ENCODE measurements at places on chromosomes 3 and 15.

- DNase-seq, result no peak
Measured at GRCh38 chr3:194811118-194811517, 125.4 kb downstream of the FAM43A start.

- DNase-seq, result no peak
Measured at GRCh38 chr3:172753125-172753524, 2.6 kb downstream of the ECT2 start.

- no peak for DNase-seq
Measured at GRCh38 chr3:120931593-120931992, 23.6 kb downstream of the STXBP5L start.

DNA sequence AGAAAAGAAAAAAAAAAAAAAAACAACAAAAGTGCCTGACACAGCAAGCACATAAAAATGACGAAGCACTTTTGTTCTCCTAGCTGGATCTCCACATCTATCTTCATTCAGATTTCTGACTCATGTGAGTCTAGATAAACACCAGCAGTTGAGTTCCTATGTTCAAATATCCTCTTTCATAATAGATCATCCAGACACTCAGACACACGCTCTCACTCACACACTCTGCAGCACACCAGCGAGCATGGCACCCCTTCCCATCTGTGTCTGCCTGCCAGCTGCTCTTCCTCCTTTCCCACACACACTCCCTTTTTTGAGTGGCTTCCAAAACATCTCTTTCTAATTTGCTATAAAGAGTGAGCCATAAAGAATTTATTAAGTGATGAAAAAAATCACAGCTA is 19.8 kb upstream of the CELF6 start:
- DNase-seq, result peak; percentile 96

GRCh38 chr3:111666041-111666735 is 71.0 kb upstream of the ZBED2 start:
- DNase-seq, result no peak

DNA sequence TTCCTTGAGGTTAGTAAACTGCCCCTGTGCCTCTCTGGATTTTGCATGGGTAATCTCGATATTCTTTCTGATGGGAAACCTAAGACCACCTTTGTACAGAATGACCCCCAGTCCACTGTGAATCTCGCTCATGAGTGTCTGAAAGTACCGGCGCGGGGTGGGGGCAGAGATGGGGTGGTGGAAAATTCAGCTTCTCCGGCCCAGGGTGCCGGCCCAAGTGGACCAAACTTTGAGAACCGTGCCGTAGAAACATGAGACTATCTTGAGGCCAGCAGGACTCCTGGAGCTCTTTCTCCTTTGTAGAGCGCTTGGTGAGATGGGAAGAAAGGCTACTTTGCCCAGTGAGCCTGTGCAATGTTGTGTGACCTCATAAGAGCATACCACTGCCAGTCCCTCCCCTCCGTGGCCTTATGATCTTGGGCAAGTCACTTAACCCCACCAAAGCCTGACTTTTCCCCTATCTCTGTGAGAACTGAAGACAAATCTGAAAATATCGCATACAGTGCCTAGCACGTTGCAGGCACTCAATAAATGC is 40.4 kb upstream of the VEPH1 start:
- DNase-seq, result no peak

DNA sequence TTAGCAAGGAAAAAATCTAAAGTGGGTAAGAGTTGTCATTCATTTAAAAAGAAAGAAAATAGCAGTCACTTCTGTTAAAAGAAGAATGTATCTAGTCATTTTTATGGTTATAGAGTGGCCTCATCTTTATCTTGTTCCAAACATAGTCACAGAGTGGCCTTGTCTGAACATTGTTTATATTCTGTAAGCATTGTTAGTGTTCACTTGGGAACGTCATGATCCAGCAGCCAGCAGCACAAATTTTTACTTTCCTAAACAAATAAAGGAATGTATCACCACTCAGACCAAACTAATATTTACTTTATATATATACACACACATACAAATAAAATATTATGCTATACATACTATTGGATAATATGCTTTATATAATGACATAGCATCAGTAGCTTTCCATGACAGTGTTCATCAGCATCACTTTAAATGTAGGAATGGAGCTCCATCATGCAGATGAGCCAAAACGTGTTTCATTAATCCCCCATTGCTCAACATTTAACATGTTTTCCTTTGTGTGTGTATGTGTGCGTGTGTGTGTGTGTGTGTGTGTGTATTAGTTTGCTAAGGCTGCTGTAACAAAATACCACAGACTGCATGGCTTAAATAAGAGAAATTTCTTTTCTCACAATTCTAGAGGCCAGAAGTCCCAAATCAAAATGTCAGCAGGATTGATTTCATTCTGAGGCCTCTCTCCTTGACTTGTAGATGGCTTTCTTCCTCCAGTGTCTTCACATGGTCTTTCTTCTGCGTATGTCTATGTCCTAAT is 39.6 kb upstream of the GYG1 start:
- DNase-seq, result no peak

DNA sequence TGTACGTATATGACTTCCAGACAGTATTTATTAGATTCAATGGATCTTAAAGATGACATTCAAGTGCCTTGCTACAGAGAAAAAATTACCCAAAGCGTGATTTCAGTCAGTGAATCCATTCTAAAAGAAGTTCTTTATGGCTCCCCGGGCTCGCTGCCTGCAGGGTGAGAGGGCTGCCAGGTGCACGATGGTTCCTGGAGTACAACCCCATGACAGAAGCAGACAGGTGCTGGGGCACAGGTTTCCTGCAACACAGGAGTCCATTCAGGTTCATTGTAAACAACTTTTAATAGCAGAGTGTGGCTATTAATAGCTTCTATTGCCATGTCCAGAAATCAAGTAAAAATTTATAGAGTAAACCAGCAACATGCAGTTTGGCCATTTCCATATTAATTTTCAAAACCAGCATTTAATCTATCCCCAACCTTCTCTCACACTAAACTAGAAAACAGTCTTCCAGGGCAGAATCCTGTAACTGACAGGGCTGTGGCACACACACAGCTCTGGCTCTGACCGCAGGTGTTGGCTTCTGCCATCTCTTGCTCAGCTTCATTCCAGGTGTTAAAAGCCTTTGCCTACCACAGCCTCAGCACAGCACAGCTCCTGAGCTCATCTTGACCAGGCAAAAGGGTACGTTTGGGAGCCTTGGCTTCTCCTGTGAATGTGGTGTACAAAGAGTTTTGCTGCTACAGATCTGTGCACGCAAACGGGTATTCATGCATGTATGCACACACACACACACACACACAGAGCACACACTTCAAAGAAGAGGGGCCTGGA is 185.9 kb downstream of the MEX3B start:
- DNase-seq, result no peak

GRCh38 chr15:70856884-70857561 is 3.1 kb upstream of the LARP6 start:
- peak; percentile 100 for DNase-seq

- DNase-seq, result no peak
Measured at GRCh38 chr3:112115161-112115739, 17.8 kb downstream of the GCSAM start.

GRCh38 chr3:129327510-129327909 is 48.8 kb downstream of the HMCES start:
- no peak for DNase-seq

DNA sequence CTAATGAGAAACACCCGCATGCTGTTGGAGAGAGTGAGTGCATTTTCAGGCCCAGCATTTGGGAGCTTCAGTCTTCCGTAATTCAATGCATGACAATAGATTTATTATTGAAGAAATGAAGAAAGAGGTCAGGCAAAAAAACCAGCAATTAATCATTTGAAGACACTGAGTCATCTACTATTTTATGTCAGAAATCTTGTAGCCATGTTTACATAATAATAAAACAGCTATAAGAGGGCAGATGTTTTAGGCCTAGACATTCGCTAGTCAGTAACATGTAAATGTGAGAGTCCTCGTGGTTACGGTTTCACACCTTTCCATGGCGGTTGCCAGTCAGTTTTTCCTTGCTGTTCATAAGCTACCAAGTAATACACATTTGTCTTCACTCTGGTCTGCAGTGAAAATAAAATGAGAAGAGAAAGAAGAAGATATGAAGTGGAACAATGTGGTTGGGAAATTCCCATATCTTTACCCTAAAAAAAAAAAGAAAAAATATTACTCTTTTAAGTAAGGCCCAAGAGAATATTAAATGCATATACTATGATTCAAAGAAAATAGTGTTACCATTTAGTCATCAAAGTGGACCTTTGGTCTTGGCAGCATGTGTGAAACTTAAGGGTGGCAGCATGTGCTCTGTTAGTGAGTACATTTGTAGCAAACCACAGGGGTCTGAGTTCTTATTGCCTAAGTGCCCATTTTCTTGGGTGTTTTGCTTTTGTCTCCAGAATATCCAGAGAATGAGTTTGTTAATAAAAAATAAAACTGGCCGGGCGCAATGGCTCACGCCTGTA is 140.5 kb upstream of the TBL1XR1 start:
- DNase-seq, result peak; percentile 85

DNA sequence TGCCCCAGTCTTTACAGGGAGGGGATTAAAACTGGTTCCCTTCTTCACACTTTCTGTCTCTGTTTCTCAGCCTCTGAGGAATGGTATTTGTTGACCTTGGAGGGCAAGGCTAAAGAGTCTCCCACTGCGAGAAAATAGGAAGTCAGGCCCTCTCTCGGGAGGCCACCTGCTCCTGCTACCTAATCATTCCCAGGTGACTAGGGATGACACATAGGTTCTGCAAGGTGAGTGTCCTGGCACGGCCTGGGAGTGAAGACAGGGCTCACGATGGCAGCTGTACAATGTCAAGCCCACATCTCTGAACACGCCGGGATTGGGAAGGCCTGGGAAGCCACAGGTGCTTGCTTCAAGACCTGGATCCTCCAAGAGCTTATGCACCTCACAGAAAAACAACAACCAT is 314.2 kb downstream of the NTRK3 start:
- DNase-seq, result no peak

DNA sequence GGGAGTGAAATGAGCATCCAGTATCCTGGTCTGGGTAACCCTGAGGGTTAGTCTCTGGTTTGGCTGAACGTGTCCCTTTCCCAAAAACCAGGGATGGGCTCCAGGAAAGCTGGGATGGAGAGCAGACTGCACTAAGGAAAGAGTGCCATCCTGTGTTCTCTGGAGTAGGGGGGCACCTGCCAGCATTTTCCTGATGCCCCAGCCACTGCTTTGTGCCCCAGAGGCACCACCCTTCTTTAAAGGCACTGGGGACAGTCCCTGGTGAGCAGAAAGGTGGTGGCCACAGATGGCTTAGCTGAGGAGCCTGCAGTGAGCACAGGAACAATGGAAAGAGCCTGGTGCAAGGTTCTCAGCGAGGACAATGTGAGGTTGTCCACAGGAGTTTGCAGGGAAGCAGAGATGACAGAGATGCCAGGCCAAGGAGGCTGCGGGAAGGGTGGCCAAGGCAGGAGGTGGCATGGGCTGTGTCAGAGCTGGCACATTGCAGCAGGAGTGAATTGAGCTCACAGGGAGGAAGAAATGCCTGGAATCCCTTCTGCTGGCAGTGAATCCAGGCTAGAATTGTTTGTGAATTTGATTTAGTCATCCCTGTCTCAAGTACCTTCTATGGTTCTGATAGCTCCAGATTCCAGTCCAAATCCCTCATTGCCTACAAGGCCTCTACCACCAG is 39.9 kb downstream of the AMOTL2 start:
- DNase-seq, result no peak

All from fibroblast of the conjunctiva (primary cell).